ENCODE measurements at places on chromosomes 6 and 20.

- DNase-seq: no peak
These were observed 10.4 kb upstream of the BCAS4 start for GRCh38 chr20:50784464-50784863.

DNA sequence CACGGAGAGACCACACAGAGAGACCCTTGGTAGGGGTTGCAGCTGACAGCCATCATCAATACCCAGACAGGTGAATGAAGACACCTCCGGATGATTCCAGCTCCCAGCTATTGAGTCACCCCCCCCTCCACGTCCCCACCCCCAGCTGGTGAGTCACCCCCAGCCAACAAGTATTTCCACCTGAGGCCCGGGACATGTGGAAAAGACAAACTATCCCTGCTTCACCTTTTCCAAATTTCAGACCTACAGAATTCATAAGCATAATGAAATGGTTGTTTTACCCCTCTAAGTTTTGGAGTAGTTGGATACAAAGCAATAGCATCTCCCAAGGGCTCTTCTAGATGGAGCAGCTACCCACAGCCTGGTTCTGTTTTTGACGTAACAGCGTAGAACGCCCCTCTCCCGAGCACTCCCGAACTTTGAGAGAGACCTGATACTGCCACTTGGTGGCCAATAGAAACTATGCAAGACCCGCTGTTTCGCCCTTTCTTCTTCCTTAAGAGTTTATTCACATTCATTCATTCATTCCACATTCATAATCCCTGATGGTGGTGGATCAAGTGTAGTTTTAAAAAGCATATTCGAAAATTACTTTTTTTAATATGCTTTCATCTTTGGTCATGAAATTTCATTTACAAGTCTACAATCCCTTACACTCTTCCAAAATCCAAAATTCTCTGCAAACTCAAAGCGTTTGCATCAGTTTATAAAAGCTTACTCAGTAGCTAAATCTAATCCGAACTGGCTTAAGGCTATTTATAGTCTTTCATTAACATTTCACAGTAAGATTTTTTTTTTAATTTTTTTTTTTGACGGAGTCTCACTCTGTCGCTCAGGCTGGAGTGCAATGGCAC, 15.1 kb upstream of the PPP1R16B start:
- no peak for DNase-seq

DNA sequence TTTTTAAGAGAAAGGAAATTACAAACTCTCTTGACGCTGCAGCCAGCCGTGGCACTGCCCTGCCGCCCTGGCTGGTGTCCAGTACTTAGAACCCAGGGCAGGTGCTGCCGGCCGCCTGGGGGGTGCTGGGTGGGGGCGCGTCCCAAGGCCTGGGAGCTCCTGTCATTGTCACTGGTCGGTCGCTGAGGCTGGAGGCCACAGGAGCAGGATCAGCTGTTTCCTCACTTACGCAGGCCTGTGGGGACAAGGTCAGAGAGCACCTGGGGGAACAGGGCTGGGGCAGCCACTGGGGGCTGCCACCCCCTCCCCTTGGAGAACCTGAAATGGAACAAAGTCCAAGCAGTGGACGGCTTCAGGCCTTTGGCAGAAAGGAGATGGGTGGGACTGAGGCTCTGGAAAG, 5.6 kb downstream of the BIRC7 start:
- no peak for DNase-seq

DNA sequence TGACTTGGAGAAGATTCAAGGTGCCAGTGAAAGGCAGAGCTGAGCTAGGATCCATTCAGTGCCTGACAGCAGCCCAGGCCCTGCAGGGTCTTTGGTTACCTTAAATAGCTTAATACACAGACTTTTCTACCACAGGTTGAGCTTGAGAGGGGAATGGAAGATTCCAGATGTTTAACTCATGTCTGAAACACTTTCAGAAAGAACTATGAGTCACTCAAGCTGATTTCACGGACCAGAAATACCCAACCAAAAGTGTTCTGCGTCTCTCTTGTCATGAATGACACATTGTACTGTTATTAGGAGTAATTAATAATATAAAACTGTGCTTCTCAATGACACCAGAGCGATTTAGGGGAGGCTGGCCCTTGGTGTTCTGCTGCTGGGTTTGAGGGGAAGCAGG, 6.4 kb upstream of the PMEPA1 start:
- peak; percentile 31 for DNase-seq

- DNase-seq: no peak
These were observed 122.3 kb downstream of the ANKS1A start for GRCh38 chr6:35011096-35012041.

- DNase-seq: no peak
These were observed 39.0 kb downstream of the BCKDHB start for GRCh38 chr6:80145509-80145908.

- DNase-seq: no peak
These were observed 150.3 kb downstream of the LINC00237 start for GRCh38 chr20:20955892-20956291.

- no peak for DNase-seq
These were observed 13.9 kb upstream of the OCSTAMP start for GRCh38 chr20:46564241-46564957.

DNA sequence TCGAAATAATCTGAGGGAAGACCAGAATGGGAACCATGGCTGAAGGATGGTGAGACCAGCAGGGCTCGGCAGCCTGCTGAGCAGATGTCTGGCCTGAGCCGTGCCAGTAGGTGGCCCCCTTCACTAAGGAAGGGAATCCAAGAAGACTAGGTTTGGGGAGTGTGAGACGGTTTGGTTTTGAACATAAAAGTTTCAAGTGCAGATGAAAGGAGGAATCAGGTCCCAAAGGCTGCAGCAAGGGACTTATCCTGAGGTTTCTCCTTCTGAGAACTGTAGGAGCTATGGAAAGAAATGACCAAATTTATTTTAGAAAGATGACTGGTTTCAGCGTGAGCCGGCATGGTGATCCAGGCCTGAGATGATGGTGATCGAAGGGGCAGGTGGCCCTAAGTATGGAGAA, 4.6 kb upstream of the OSER1 start:
- peak; percentile 64 for DNase-seq

- DNase-seq: no peak
These were observed 117.7 kb downstream of the PLEKHG1 start for GRCh38 chr6:150717419-150717818.

DNA sequence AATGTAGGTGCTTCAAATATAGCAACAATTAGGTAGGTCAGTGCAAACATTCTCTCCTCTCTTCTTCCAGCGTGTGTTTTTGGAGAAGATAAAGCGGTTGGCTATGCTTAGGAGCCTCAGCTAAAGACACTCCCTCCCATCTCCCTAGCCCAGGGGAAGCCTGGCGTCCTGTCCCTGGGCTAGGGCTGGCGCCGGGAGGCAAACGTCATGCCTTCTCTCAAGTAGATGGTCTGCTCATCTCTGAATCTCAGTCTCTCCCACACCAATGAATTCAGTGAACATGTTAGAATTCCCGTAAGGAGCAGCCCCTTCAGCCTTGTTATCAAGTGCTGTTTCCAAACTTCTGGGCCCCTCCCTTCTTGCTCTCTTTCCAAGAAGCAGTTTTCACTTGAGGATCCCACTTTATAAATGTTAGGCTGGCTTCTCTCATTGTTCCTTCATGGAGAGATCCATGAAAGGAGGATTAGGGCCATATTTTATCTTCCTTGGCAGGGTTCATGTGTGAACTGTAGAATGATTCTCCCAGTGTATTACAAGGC, 142.8 kb downstream of the CLIC5 start:
- DNase-seq: no peak

- no peak for DNase-seq
These were observed 172.5 kb downstream of the HTR1B start for GRCh38 chr6:77290798-77291197.

DNA sequence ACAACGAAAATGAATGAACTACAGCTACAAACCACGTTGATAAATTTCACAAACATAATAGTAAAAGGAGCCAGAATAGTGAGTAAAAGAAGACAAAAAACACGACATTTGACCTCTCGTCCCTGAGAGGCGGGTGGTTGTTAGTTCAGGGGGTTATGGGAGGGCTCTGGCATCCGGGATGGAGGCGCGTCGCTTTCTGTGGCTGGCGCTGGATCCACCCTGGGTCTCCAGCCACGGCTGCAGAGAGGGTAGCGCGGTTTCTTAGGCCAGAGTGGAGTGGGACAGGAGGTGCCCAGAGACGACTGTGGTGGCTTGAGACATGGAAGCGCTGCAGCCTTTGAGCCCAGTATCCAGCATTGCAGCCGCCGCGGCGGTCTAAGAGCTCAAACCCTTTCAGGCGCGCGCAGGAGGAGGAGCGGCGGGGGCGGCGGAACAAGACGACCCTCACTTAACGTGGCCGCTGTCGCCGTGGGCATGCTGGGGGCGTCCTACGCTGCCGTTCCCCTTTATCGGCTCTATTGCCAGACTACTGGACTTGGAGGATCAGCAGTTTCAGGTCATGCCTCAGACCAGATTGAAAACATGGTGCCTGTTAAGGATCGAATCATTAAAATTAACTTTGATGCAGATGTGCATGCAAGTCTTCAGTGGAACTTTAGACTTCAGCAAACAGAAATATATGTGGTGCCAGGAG, 3.7 kb upstream of the ZSCAN23 start:
- no peak for DNase-seq

Measured in fibroblast of gingiva (primary cell).